Mucosa of gallbladder (tissue), 1 donor: ENCODE measurements at places on chromosomes 12 and 14. TPM values are rescaled to one million over a fixed set of nuclear protein-coding genes. Genes with fewer than 3 reads are reported as not detected.
A peak's percentile ranks its signal among the peaks of the same experiment; 100 is the strongest.

- peak; percentile 61 for DNase-seq
Observed at GRCh38 chr14:32457213-32457920, 128.3 kb downstream of the AKAP6 start.

- DNase-seq = no peak
Observed at GRCh38 chr12:19681007-19681406, 241.7 kb downstream of the AEBP2 start.

DNA sequence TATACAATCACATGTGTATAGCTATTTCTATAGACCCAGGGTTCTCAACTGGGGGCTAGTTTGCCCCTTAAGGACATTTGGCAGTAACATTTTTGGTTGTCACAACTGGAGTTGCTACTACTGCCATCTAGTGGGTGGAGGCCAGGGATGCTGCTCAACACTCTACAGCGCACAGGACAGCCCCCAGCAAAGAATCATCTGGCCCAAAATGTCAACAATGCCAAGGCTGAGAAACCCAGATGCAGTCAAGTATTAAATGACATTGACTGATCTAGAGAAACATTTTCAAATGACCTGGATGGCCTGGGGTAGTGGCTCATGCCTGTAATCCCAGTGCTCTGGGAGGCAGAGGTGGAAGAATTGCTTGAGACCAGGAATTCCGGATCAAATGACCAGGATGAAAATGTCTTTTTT, 5.8 kb downstream of the WSB2 start:
- DNase-seq = peak; percentile 44

- DNase-seq = no peak
Observed at GRCh38 chr12:130680451-130680990, 35.6 kb downstream of the RIMBP2 start.

- DNase-seq = no peak
Observed at GRCh38 chr12:33265033-33265731, 174.4 kb downstream of the SYT10 start.

DNA sequence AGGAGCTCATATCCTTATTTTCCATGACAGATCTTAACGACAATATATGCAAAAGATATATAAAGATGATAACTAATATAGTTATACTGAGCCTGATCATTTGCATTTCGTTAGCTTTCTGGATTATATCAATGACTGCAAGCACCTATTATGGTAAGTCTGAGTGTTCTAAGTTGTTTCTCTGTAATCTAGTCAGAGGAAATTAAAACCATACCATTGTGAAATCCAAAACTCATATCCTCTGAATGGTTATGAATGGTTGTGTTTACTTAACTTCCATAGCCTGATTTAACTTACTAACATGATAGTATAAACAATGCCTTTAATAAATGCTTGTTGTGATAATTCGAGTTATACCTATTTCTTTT, 760 bp downstream of the TMEM19 start:
- no peak for DNase-seq

GRCh38 chr12:19434538-19434937, 4.8 kb upstream of the AEBP2 start:
- no peak for DNase-seq

TSPAN8 gene
- total RNA-seq = 345 TPM

WBP11 gene
- 41.1 TPM for total RNA-seq
